ENCODE measurements at places on chromosomes 3 and 15. TPM values are rescaled to one million over a fixed set of nuclear protein-coding genes. Genes with fewer than 3 reads are reported as not detected.

DNA sequence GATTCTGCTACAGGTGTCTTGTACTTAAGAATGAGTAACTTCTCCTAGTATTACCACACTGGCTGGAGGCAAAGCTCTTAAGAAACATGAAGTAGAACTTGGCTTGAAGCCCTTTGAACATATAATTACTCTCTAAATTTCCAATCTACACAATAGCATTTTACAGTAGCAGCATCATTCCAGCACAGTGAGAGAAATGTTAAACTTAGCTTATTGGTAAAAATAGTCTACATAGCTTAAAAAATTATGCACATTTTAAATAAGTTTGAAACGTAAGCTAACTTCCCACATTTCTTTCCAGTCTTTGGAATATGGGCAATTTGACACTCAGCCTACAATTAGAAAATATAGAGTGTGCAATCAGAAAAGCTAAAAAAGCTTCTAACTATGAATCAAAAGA lies 32.8 kb upstream of the TOP2B start:
- H3K4me1 ChIP-seq = no peaks in the 10 kb centered on the region
- H3K27ac ChIP-seq = no peak overlapping the region
- no peak for DNase-seq
- no peaks in the 10 kb centered on the region for H3K36me3 ChIP-seq

- H3K4me3 ChIP-seq = no peak overlapping the region
- no peaks in the 10 kb centered on the region for H3K4me1 ChIP-seq
- no peak for DNase-seq
- no peaks in the 10 kb centered on the region for H3K36me3 ChIP-seq
Observed at GRCh38 chr3:128693696-128694095, 32.3 kb upstream of the RAB7A start.

DNA sequence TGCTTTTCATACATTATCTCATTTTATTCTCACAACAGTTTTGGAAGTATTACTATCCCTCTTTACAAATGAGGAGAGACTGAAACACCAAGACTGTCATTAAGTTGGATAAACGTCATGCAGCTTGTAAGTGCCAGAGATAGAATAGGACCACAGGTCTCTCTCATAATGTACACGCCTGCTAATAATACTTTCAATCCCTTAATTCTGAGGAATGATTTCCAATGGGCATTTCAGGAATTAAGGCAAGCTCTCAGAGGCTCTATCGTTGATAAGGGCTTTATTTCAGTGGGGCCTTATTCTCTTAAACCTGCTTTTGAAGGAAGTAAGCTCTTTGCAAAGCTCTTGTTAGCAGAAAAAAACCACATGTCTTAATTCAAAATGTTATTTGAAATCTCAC lies 229.1 kb downstream of the NFKBIZ start:
- H3K36me3 ChIP-seq = peaks cover 48% of the 10 kb centered on the region
- H3K27me3 ChIP-seq = no peaks in the 10 kb centered on the region
- H3K4me3 ChIP-seq = no peak overlapping the region
- peak overlapping the region; percentile 86 for H3K27ac ChIP-seq
- DNase-seq = no peak

GRCh38 chr15:66704019-66704802 lies 2.2 kb downstream of the SMAD6 start:
- peaks cover 23% of the 10 kb centered on the region for H3K27me3 ChIP-seq
- H3K4me1 ChIP-seq = peaks cover 10% of the 10 kb centered on the region
- H3K36me3 ChIP-seq = no peaks in the 10 kb centered on the region
- no peak for DNase-seq

DNA sequence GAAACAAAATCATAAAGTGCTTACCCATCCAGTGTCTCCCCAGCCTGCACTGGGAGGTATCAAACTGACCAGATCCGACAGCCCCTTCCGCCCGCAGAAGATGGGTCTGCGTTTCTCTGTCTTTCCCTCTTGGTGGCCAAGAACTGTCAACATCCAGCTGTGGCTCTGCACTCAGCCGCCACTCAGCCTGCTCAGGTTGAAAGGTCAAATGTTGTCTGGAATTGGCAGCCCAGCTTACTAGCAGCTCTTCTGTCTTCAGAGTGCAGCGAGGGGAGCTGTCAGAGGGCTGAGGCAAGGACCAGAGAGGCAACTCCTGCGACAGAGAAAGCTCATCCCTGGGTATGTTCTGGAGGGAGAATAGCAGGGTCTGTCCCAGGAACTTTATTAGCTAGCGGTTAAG lies 45.4 kb downstream of the GOLGA6L2 start:
- no peak overlapping the region for H3K4me3 ChIP-seq
- H3K27ac ChIP-seq = no peak overlapping the region

DNA sequence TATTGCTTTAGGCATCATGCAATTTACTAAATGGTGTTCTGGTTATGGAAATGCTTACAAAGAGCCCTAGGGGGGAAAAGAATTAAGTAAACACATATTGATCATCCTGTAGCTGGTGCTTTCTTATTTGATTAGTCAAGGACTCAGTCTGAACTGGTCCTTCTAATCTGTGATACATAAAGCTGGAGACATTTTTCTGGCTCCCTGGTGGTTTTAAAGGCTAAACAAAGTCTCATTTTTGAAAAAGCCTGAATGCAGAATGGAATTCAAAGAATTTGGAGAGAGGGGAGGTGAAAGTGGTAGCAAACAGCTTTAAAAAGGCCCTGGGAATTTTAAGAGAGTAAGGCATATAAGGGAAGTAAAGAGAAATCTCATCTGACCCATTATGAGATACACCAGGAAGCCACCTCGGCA lies 149.7 kb downstream of the RBMS3 start:
- no peaks in the 10 kb centered on the region for H3K4me1 ChIP-seq
- no peak for DNase-seq
- H3K4me3 ChIP-seq = no peak overlapping the region
- no peak overlapping the region for H3K27ac ChIP-seq

DNA sequence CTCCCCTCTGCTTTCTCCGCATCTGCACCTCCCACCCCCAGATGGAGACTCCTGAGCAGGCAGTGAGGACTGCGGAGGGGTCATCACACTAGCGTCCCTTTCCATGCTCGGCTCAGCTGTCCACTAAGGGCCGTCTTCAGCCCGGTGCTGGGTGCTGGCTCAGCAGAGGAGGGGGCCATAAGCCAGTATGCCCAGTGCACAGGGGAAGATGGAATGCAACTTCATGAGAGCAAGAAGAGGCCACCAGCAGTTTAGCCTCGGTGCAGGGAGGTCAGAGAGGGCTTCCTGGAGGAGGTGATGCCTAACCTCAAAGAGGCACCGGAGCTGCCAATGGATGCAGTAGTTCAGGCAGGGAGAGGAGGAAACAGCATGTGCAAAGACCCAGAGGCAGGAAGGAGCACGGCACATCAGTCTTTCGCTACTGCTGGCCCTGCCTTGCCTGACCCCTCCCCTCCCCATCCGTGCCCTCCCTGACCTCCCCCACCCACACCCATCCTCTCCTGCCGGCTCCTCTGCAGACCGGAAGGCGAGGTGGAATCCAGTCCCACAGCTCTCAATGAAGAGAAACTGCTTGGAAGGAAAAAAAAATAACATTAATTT lies 15.2 kb upstream of the PLXND1 start:
- no peak overlapping the region for H3K27ac ChIP-seq
- no peaks in the 10 kb centered on the region for H3K36me3 ChIP-seq
- H3K27me3 ChIP-seq = no peaks in the 10 kb centered on the region
- H3K4me3 ChIP-seq = no peak overlapping the region

DNA sequence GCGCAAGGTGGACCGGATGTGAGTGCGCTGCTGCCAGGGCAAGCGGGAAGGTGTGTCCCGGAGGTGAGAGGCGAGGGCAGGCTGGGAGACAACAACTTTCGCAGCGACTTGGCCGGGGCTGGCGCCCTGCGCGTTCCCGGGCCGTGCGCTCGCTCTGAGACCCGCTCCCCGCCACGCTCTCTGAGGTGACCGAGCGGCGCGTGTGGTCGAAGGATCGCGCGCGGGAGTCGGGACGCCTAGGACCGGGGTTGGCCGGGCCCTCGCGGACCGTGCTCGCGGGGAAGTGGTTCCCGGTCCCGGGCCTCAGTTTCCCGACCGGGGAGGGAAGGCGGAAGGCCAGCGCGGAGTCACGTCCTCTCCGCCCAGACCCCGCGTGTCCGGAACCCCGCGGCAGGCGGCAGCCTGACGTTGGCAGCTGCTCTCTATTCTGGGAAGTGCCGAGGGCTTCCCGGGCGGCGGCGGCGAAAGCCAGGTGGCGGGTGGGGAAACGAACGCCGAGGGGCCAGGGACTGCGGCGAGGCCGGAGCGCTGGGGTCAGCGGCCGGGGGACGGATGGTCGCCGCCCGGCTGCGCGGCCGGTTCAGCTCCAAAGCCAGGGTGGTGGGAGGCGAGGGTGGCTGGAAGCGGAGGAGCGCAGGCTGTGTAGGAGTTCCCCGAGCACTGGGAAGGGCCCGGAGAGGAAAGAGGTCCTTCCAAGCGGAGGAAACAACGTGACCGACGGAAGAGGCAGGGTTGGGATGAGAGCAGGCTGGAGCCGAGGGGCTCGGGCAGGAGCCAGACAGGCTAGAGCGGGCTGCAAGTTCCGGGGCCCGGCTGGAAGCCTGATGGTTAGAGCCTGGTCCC lies 1.0 kb upstream of the IGF2BP2 start:
- H3K27ac ChIP-seq = no peak overlapping the region
- H3K36me3 ChIP-seq = no peaks in the 10 kb centered on the region
- peak overlapping the region; percentile 75 for H3K4me3 ChIP-seq
- peak; percentile 25 for DNase-seq
- H3K27me3 ChIP-seq = peaks cover 75% of the 10 kb centered on the region

DNA sequence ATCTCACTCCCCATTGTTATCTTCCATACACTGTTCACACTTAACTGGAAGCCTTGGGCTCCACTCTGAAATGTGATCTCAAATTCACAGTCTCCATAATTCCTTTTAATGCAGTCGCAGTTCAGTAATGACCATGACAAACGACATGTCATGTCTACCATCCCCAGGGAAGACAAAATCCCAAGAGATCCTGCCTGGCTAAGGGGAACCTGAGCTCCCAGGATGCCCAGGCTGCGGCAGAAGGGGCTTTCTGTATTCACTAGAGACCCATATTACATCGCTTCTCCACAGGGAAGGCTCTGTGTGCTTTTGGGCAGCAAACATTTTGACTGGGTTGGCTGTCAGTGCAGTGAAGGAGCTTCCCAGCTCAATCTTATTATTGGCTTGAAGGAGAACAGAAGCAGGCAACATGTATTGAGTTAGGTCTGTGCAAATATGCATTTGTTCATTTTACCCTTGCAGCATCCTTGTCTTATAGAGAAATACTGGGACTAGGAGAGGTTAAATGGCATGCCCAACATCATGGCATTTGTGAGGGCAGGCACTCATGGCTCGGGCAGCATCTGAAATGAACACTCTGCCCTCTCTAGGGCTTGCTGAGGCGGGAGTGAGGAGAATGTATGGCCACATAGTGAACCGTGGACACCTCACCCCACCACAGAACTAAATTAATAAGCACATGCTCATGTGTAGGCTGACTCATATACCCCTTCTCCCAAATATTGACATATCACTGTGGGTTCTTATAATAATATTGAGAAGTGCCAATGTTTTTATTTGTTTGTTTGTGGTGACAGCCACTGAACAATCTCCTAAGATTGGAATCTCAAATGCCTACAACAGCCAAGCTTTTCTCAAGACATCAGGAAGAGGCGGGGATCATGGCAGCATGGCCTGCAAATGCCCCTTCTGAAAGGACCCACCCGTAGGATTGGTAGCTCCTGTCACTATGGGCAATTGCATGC lies 141.6 kb upstream of the FOXB1 start:
- H3K4me3 ChIP-seq = no peak overlapping the region
- no peak for DNase-seq
- no peaks in the 10 kb centered on the region for H3K36me3 ChIP-seq

GRCh38 chr15:36371509-36371908 lies 207.9 kb upstream of the CDIN1 start:
- no peak for DNase-seq
- no peaks in the 10 kb centered on the region for H3K4me1 ChIP-seq
- H3K4me3 ChIP-seq = no peak overlapping the region
- no peaks in the 10 kb centered on the region for H3K36me3 ChIP-seq
- no peak overlapping the region for H3K27ac ChIP-seq

DNA sequence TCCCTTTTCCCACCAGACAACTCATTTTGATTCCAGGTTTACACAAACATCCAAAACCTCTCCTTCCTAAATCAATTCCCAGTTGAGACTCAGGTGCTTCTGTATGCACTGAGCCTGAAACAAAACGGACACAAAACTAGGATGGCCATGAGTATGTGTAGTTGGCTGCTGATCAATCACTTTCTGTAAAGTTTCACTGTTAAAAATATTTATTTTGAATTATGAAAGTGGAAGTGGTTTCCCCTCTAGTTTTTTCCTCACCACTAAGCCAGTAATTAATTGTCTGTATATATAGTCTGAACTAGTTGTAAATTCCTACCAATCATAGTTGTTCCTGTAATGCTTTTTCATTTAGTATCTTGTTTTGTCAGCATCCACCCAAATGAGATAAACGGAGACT lies 51.7 kb upstream of the TSPAN3 start:
- no peak overlapping the region for H3K27ac ChIP-seq
- peaks cover 14% of the 10 kb centered on the region for H3K4me1 ChIP-seq
- no peaks in the 10 kb centered on the region for H3K27me3 ChIP-seq
- no peak for DNase-seq

DNA sequence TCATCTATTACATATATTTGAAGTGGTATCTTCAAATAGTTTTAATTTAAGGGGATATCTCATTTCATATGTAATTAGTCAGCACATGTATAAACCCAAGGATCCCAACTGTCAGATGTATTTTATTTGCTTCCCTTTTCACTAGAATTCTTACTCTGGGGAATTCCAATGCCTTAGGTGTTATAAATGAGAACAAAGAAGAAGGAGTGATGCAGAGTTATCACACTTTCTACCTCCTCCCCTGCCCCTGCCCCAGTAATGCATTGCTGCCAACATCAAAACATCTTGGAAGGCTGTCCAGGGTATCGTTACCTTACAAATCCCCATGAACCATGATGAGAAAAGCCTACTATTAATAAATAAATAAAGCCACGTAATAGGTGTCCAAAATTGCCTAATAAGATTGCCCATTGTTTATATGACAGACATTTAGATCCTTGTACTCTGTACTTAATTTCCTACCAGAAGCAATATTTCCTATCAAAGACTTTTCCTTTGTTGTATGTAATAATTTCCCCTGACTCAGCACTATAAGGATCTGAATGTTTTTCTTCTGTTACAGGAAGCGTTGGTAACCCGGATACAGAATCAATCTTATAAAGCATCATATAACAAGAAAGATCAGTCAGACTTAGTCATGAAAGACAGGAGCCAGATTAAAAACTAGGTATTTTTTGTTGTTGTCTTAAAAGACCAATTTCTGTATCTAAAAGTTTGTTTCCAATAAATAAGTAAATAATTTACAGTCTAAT lies 38.8 kb downstream of the CBLB start:
- peak overlapping the region; percentile 89 for H3K27ac ChIP-seq
- DNase-seq = no peak
- H3K4me1 ChIP-seq = peaks cover 70% of the 10 kb centered on the region
- H3K4me3 ChIP-seq = peak overlapping the region; percentile 2
- peaks cover 67% of the 10 kb centered on the region for H3K36me3 ChIP-seq

GRCh38 chr15:63915209-63915872 lies 81.6 kb upstream of the HERC1 start:
- peaks cover 12% of the 10 kb centered on the region for H3K4me1 ChIP-seq
- peaks cover 9% of the 10 kb centered on the region for H3K27me3 ChIP-seq
- no peak overlapping the region for H3K4me3 ChIP-seq

- H3K27me3 ChIP-seq = no peaks in the 10 kb centered on the region
- H3K36me3 ChIP-seq = peaks cover 43% of the 10 kb centered on the region
- H3K27ac ChIP-seq = peak overlapping the region; percentile 100
Observed at GRCh38 chr15:31366169-31366734, 39.6 kb downstream of the KLF13 start.

MEX3B gene
- 1.8 TPM for total RNA-seq

HDC gene
- 8.7 TPM for total RNA-seq

SLC6A1 gene
- total RNA-seq = not detected

RHCG gene
- not detected for total RNA-seq

PML gene
- total RNA-seq = 64.5 TPM

WNT7A gene
- total RNA-seq = not detected

CPNE9 gene
- total RNA-seq = not detected

PPP1R14D gene
- total RNA-seq = not detected

WDR76 gene
- 67.8 TPM for total RNA-seq

GOLGA8T gene
- not detected for total RNA-seq

NR1D2 gene
- total RNA-seq = 2.5 TPM
